ENCODE measurements at places on chromosomes 13 and 19.

DNA sequence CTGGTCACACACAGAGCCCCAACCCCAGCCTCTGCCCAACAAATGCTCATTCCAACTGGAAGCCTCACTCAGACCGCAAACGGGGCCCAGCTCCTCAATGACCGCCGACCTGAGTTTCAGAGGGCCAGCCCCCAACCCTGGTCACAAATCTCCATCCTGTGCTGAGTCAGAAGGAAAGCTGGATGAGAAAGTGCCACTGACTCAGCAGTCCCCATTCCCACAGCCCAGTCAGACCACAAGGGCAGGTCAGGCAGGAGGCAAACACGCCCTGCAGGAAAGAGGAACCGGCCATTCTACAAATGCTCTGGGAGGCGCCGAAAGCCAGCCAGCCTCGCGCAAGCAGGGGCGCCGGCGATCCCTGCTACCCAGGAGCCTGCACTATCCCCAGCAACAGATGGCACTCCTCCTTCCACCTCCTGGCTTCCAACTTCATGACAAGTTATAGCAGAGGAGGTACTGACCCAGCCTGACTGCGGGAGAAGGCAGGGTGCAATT lies 14.1 kb upstream of the PRKD2 start:
- DNase-seq: no peak

- no peak for DNase-seq
These were observed 85.9 kb downstream of the SLITRK1 start for GRCh38 chr13:83796364-83796763.

DNA sequence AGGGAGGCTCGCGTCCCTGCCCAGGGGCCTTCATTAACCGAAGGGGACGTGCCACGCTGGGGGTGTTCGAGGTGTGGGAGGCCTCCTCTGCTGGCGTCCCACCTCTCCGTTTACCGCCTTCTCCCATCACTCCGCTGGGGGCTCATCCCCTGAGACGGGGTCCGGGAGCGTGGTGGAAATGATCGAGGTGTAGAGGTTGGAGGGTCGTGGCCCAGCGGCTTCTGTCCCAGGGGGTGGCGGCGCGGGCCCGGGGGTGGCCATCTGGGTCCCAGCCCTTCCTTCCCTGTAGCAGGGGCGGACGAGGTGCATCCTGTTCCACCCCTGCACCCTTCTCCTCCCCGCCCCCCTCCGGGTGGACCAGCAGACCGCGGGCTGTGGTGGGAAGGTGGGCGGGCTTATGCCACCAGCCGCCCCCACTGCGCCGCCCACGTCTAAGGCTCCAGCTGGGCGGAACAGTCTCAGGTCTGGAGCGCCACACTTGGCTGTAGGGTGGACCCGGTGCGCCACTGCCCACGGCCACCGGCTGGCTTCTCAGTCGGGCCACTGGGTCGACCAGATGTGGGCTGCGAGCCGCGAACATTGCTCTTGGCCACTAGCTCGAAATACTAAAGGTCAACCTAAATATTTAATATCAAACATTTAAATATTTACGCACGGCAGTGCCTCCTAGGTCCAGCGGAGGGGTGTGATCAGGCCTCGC lies 69.5 kb downstream of the ZNF723 start:
- no peak for DNase-seq

DNA sequence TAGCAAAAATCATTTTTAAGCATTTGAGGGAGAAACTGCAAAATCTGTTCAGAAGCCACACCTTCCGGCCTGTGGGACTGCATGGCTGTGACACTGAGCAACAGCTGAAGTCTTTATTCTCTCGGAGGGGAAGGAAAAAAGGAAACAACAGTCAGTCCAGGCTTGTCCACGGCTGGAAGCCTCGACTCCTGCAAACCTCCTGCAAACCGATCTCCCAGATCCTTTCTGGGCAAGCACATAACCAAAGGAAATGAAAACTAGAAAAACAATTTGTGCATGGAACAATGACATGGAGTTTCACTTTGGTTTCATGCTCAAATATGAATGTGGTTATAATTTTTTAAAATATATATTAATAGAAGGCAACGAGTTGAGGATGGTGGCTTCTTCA lies 1.0 kb downstream of the COL4A1 start:
- no peak for DNase-seq

DNA sequence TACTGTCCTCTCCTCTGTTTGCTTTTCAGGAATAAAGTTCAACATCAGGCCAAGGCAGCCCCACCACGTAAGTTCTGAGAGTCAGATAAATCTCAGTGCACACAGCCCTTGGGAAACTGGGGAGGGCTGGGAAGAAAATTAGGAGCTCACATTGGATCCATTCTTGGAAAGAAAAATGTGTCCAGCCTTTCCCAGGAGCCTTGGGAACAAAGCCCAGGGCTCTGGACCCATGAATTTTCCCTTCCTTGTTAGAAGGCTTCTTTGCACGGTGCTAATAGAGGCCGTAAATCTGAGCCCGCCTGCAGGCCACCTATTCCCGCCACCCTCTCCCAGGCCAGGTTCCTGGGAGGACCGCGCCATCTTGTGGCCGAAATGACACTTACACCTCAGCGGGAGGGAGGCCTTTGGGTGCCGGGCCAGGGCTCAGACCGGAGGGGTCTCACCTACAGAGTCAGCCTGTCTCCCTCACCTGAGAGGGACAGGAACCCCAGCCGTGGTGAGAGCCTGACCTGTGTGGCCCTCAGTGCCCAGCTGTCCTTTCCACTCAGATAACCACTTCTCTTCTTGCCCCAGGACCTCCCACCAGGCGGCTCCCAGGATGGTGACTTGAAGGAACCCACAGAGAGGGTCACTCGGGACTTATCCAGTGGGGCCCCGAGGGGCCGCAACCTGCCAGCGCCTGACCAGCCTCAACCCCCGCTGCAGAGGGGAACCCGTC lies 25.1 kb upstream of the KCTD15 start:
- peak; percentile 92 for DNase-seq

Measured in mesothelial cell of epicardium (in vitro differentiated cells).